Thoracic aorta (tissue), 2 donors: ENCODE measurements at places on chromosomes 1 and 21. TPM values are rescaled to one million over a fixed set of nuclear protein-coding genes. Genes with fewer than 3 reads are reported as not detected.

ITLN1 gene
- 51.7 TPM for total RNA-seq

- no peak for DNase-seq
Observed at GRCh38 chr1:3097231-3097630, 28.2 kb downstream of the PRDM16 start.

GRCh38 chr1:179583771-179584320 is 7.8 kb upstream of the TDRD5 start:
- DNase-seq: no peak

GRCh38 chr1:221606256-221606655 is 135.6 kb downstream of the DUSP10 start:
- DNase-seq: no peak

- DNase-seq: no peak
Observed at GRCh38 chr1:198788561-198789064, 149.8 kb downstream of the PTPRC start.

DNA sequence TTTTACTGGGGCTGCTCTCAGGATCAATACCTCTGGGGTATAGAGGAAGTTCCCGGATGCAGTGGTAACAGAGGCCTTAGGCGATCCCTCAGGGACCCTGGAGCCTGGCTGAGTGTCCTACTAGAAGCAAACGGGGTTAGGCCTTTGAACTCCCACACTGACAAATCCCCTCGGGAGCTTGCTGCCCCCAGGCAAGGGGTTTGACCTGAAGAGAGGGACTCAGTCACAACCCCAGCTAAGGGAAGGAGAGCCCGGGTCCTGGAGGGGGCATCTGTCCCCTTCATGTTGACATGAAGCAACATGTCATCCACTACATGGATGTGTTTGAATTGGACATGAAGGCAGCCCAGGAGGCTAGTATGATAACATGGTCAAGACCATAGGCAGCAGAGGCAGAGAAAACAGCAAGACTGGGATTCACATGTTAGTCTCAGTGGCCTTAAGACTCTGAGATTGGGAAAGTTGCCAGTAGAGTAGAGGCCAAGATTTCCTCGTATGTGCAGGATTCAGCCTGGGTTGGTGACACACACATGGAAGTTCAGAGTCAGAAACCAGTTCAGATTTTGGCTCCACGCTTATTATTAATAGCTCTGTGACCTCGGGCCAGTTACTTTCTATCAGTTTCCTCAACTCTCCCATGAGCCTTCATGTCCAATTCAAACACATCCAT is 101.5 kb downstream of the KCNN3 start:
- DNase-seq: no peak

DNA sequence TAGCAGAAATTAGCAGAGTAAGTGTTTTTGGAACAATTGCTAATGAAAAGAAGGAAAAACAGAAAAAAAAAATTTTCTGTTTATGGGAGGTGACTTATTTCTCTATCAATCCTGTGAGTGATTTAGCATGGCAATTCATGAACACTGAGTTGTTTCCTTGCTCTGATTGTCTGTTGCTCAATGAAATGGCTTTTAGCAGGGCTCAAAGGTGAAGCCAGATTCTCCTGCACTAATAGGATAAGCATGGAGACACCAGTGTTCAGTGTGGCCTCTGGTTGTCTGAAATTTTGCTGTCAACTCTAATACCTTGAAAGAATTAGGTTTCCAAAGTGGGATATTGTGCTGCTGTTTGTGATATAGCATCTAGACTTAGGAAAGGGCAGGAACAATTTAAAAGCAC is 15.8 kb downstream of the TRIM45 start:
- DNase-seq: no peak

DNA sequence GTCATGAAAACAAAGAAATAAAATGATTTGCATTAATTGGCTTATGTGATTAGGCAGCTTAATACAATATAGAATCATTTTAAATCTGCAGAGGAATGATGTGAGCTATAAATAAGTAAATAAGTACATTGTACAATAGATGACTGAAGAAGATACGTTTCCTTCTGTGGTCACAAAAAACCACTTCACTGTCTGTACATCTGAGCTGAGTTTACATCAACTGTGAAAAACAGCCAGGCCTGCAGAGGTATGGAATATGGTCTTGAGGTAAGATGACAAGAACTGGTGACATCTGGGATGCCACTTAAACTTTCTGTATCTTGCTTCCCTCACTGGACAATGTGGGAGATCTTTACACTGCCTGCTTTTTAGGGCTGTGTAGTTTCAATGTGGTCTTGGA is 130.0 kb upstream of the BEND5 start:
- no peak for DNase-seq

- no peak for DNase-seq
Observed at GRCh38 chr1:179144626-179145025, 62.8 kb downstream of the TOR3A start.

ANKRD65 gene
- total RNA-seq: 0.68 TPM

- no peak for DNase-seq
Observed at GRCh38 chr1:76176000-76176399, 101.5 kb downstream of the ST6GALNAC3 start.

GRCh38 chr1:162216604-162217003 is 147.1 kb downstream of the NOS1AP start:
- DNase-seq: no peak

UQCRH gene
- 144 TPM for total RNA-seq

GPR37L1 gene
- not detected for total RNA-seq

DNA sequence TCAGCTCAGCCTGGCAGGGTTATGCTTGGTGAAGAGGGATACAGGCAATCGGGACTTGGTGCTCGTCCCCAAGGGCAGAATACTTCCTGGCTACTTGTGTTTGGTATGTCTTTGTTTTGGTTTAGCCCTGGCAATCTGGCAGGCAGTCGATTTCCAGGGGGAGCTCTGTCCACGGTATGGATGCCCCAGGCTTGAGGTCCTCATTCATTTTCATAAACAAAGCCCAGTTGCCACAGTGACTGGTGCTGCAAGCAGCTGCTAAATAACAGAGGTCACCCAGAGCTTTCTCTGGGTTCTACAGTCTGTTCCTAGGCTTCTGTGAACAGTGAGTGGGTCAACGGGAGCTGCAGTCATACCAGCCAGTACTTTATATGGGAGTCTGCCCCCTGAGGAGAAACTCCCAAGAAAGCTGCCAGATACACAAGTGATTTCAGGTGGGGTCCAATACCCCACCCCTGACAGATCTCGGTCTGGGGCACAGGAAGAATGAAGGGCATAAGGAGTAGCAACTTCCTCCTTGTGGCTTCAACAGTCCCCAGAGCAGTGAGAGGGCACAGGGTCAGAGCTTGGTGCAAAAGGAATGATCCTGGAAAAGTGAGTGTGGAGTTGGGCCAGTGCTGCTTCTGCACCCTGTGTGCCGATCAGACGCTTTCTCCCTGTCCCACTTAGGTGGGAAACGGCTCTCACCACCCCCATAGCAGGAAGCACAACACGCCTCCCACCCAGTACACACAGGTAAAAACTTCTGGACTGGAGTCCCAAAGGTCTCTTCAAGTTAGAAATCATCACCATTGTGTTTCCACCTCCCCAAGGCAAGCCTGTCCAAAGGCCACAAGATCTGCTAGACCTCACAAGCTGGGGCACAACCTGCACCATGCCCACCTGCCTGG is 55.5 kb downstream of the TGFBR3 start:
- DNase-seq: peak; percentile 31

DNA sequence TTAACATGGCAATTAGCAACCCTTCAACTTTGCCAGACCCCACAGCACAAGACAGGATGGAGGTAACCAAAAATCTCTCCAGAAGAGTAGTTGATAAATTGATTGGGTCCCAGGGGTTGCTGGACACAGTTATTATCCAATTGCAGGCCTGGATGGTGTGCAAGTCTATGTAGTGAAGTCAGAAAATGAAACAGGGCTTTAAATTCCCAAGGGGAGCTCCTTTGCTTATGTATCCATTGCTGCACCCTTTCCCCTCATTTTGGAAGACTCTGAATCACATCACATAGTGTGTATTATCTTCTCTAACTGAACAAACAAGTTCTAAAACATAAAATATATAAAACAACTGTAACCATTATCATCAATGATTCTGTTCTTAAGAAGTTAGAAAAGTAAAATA is 550.2 kb downstream of the LMO4 start:
- DNase-seq: no peak

FAM78B gene
- 0.81 TPM for total RNA-seq

GRCh38 chr1:43235451-43236121 is 34.2 kb upstream of the TMEM125 start:
- DNase-seq: no peak

- no peak for DNase-seq
Observed at GRCh38 chr1:234841710-234842231, 231.8 kb upstream of the IRF2BP2 start.

OR6K2 gene
- not detected for total RNA-seq

GRCh38 chr1:172939475-172939874 is 111.3 kb downstream of the TNFSF18 start:
- no peak for DNase-seq

DNA sequence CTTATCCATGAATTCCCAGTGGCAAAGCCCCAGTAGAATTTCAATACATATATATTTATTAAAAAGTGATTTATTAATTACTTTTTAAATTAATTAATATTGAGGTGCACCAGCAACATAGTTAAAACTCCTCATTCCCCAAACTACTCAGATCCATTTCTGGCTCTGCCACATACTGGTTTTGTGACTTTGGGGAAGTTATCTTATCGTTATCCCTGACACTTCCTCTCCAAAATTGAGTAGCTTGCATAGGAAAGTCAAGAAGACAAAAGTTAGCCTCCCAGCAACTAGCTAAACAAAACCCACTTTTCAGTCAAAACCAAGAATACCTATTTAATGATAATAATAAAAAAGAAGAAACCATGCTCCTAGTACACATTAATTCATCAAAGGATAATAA is 35.9 kb downstream of the TCP10L start:
- no peak for DNase-seq

DNA sequence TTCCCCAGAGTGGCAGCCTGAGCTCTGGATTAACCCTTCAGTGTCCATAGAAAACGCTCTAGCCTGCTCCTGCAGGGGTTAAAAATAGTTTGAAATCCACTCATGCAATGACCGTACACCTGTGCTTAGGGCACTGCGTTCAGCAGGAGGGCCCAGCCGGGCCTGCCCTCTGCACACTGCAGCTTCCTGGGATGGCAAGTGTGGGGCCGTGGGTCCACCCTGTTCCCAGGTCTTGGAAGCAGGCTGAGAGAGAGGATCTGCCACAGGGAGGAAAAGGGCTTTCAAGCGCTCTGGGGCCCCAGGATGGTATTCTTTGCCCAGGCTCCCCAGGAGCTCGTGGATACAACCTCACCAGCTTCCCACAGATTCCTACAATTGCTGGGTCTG is 1.5 kb upstream of the S100B start:
- no peak for DNase-seq

- no peak for DNase-seq
Observed at GRCh38 chr1:73593364-73593763, 604.6 kb downstream of the LRRIQ3 start.

FBXO2 gene
- 3.8 TPM for total RNA-seq
